Occipital lobe (tissue), 3 donors: ENCODE measurements at places on chromosomes 5 and 9. TPM values are rescaled to one million over a fixed set of nuclear protein-coding genes. Genes with fewer than 3 reads are reported as not detected.

OR1Q1 gene
- total RNA-seq = not detected

KIF4B gene
- 0.16 TPM for total RNA-seq

PCDHB7 gene
- total RNA-seq = 13.4 TPM

SRA1 gene
- total RNA-seq = 17.0 TPM

SPINK7 gene
- not detected for total RNA-seq

SLC45A2 gene
- total RNA-seq = 0.16 TPM

PCDHB11 gene
- 10.5 TPM for total RNA-seq

TRAF1 gene
- total RNA-seq = 2.5 TPM

CACFD1 gene
- 19.0 TPM for total RNA-seq

SPINK13 gene
- not detected for total RNA-seq

SLC6A18 gene
- total RNA-seq = not detected

PCDHA10 gene
- 20.3 TPM for total RNA-seq

ANKRD18A gene
- 6.9 TPM for total RNA-seq

TAF1L gene
- 0.78 TPM for total RNA-seq

RNF183 gene
- total RNA-seq = not detected

ECSCR gene
- 5.5 TPM for total RNA-seq

RCL1 gene
- total RNA-seq = 17.8 TPM

PRSS3 gene
- not detected for total RNA-seq

ADGRD2 gene
- total RNA-seq = not detected

PCDHGB1 gene
- 7.8 TPM for total RNA-seq

SPINK6 gene
- not detected for total RNA-seq

ENTPD8 gene
- total RNA-seq = 0.16 TPM

DAPK1 gene
- total RNA-seq = 67.4 TPM

NPDC1 gene
- total RNA-seq = 15.3 TPM

PCDHA2 gene
- 11.5 TPM for total RNA-seq

MYOT gene
- total RNA-seq = 0.31 TPM
